ENCODE measurements at places on chromosomes 2 and 18. TPM values are rescaled to one million over a fixed set of nuclear protein-coding genes. Genes with fewer than 3 reads are reported as not detected.

SERPINB10 gene
- total RNA-seq, result 2.8 TPM

ANKRD29 gene
- total RNA-seq, result 0.13 TPM

DNA sequence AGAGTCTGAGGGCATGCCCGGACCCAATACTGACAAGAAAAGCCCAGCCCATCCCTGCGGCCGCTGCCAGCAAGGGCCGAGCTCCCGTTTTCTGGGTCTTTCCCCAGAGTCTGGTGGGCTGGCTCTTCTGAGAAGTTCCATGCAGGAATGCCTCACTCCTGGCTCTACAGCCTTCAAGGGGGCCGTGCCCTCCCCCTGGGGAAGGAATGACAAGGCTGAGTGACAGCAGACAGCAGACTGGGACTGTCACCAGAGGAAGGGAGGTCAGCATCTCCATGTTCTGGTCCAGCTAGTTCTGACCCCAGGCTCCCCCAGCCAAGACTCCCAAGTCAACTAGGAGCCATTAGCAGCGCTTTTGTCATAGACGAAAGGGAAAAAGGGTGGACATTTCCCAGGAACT is 13.0 kb upstream of the SEMA4C start:
- peaks cover 14% of the 10 kb centered on the region for H3K4me1 ChIP-seq
- no peak overlapping the region for H3K4me3 ChIP-seq
- H3K36me3 ChIP-seq, result no peaks in the 10 kb centered on the region

DNA sequence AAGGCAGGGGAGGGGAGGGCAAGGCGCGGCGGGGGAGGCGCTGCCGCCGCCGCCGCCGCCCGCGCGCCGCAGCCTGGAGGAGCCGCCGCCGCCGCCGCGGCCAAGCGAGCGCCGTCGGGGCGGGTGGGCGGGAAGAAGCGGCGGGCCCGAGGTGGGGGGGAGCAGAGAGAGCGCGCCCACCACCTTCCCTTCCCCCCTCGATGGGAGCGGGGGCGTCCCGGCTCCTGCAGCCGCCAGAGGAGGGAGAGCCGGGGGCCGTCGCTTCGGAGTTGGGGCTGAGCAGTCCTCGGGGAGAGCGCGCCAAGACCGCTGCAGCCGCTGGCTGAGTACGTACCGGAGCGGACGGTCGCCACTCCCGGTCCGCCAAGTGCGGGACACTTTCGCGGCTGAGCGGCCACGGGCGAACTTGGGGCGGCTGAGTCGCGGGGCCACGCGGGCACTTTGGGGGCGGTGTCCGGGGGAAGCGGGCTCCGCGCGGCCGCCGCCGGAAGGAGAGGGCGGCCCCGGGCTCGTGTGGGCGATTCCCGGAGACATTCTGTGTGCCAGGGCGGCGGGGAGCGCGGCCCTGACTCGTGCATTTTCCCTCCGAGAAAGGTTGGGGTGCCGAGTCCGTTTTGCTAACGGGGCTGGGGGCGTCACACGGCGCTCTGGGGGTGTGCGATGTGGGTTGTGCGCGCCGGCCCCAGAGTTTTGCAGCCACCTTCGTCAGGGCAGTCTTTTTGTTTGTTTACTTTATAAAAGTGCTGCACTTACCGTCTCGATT is at the start of gene NAB1:
Gene NAB1 (plus strand): TSS at position 49 of the 763 bp plus-strand sequence. CDS start 10,094 bp downstream, outside the sequence.
- no peaks in the 10 kb centered on the region for H3K36me3 ChIP-seq
- no peak for DNase-seq
- H3K27ac ChIP-seq, result peak within 1 kb of the TSS; percentile 79
- peaks cover 45% of the 10 kb centered on the region for H3K4me1 ChIP-seq
- H3K4me3 ChIP-seq, result peak within 1 kb of the TSS; percentile 95

- peak; percentile 25 for DNase-seq
Measured at GRCh38 chr2:55581874-55582547, 35.4 kb downstream of the PPP4R3B start.

DNA sequence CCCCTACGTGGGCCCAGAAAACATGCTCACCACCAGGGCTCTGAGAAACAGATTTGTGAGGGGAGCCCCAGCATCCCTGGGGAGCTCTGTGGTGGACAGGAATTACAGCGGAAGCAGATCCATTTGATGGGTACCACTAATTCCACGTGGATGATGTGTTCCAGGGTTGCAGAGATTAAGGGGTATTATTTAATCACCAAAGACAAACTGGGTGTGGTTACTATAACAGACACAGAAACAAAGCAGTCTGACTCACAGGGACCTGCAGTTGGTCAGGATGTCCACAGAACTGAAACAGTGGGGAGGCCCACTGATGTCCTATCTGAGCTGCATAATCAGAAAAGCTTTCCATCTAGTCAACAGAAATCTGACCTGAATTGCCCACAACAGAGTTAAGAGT is 65.8 kb downstream of the PSMG2 start:
- no peak overlapping the region for H3K4me3 ChIP-seq
- H3K27me3 ChIP-seq, result peaks cover 3% of the 10 kb centered on the region
- no peaks in the 10 kb centered on the region for H3K36me3 ChIP-seq
- H3K27ac ChIP-seq, result no peak overlapping the region
- DNase-seq, result peak; percentile 46
